ENCODE measurements at places on chromosomes 1 and 21.

GRCh38 chr1:86530211-86530845 lies 16.6 kb upstream of the CLCA4 start:
- no peak for DNase-seq

DNA sequence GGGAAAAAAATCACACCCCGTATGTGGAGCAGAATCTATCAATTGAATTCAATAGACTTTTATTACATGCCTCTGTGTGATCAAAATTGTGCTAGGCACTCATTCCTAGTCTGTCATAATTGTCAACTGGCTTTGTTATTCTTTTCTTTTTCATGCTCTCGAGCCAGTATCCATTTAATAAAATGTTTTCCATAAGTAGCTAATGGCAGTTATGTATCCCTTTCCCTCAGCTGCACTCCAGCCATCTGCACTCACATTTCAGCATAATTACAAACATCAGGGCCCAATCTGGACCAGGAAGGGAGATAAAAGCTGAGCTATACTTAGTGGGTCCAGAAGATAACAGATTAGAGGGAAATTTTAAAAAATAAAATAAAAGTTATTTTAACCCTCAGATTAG lies 15.9 kb downstream of the RGS5 start:
- no peak for DNase-seq

DNA sequence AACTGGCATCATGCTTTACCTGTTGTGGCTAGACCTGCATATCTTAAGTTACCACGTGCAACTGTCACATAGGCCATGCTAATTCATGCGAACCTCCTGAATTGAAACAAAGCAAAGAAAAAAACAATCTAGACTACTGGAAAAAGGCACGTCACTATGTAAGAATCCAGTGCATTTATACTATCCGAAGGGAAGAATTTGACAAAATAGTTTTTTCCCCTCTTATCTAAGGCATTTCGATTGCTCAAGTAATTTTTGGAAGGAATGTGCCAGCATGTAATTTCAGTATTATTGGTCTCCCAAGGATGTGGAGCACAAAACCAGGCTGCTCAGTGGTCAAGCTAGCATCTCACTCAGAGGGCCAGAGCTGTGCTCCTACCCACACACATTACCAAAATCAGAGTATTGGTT lies 31.5 kb upstream of the C1orf198 start:
- DNase-seq = no peak

GRCh38 chr1:38029081-38029681 lies 16.6 kb downstream of the UTP11 start:
- no peak for DNase-seq

- no peak for DNase-seq
These were observed 2.1 kb downstream of the TTC22 start for GRCh38 chr1:54798769-54799641.

DNA sequence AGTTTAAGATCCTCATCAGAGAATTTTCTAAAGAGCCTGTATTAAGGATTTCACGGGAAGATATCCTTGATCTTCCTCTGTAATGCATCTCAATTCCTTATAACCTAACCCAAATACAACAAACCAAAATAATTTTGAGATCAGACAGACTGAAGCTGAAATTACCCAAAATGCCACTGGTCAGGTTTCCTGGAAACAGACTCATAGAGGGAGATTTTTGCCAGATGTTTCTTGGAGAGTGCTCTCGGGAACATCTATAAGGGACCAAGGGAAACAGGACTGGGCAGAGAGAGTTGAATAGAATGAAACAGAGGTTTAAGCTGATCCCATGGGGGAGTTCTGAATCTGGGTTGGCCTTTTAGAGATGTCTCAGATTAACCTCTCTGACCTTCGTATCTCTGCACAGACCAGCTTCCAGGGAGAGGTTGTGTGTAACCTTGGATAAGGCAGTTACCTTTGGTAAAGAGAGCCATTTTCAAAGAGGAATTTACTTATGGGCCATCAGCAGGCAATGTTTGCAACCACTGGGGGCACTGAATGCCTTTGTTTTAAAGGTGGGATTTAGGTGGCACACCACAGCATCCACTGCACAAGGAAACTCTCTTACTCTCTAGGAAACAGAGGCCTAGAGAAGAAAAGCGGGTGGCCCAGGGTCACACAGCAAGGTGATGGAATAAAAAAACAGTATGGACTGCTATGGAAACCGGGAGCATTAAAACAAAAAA lies 130.8 kb upstream of the SGIP1 start:
- no peak for DNase-seq

GRCh38 chr1:160117709-160118183 lies 2.2 kb downstream of the ATP1A2 start:
- no peak for DNase-seq

DNA sequence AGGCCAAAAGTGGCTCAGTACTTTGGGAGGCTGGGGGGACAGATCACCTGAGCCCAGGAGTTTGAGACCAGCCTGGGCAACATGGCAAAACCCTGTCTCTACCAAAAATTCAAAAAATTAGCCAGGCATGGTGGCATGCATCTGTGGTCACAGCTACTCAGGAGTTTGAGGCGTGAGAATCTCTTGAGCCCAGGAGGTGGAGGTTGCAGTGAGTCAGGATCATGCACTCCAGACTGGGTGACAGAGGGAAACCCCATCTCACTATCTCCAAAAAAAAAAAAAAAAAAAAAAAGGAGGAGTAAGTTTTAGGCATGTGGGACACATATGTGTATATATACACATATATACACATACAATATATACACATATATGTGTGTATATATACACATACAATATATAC lies 165.3 kb upstream of the DPYD start:
- DNase-seq = no peak

- no peak for DNase-seq
These were observed 6.4 kb upstream of the E2F2 start for GRCh38 chr1:23537296-23537973.

GRCh38 chr1:229856009-229856650 lies 210.9 kb upstream of the GALNT2 start:
- DNase-seq = peak; percentile 6

DNA sequence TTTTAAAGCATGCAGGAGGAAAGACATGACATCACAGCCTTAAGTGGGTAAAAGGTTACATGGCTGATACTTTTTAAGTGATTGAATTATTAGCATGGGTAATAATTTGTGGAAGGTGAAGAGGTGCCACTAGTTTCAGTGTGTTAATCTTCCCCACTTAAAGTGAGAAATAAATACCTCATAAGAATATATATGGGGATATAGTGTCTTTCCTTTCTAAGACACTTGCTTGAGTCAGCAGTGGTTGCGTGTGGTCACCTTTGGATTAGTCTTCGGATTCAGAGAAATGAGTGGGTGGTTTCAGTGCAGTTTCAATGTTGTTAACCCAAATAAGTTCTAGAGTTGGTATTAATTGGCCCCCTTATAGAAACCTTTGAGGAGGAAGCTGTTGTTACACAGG lies 94.1 kb downstream of the ADGRL2 start:
- DNase-seq = no peak

- no peak for DNase-seq
These were observed 43.0 kb downstream of the SLC19A1 start for GRCh38 chr21:45499201-45499750.

DNA sequence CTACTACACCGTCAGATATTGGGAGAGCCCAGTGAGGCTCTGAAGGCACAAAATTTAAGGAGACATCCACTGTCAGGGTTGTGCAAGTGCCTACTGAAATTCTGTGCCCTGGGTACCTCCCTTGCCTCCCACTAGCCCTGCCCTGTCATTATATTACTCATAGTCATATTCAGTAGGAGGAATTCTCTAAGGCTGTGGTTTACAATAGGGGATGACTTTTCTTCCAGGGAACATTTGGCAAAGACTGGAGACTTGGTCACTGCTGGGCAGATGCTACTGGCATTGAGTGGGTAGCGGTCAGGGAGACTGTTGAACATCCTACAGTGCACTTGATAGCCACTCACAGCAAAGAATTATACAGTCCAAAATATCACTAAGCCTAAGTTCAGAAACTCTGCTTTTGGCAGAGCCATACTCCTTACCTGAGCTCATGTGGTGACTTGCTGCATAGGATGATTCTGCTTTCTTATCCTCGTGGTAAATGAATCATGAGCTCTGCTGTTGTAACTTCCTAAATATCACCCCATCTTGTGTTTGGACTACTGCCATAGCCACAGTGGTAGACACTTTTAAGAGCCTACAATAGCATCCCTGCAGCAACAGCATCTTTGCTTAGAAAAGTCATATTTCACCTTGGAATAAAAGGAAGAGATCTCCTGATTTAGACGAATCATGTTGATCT lies 563.4 kb upstream of the PLXNA2 start:
- DNase-seq = no peak

- no peak for DNase-seq
These were observed 128.5 kb upstream of the ERRFI1 start for GRCh38 chr1:8154621-8155052.

GRCh38 chr1:86429835-86430234 lies 5.9 kb downstream of the CLCA2 start:
- no peak for DNase-seq

- no peak for DNase-seq
These were observed 487.5 kb upstream of the CHRM3 start for GRCh38 chr1:238898856-238899255.

DNA sequence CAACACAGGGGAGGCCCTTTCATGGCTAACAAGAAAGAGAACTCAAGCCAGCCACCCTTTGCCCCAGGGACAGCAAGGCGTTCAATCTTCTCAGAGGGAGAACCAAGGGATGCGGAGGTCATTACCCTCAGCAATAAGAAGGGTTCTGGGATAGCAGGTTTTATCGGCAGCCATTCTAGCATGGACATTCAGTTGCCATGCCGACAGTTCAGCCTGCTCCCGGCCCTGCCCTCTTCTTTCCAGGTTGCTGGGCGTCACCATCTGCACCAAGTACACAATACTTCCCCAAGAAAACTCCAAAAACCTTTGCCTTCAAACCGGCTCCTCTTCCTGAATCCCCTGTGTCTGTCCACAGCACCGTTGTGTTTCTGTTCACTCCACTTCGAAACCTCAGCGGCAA lies 47.1 kb downstream of the SYT2 start:
- no peak for DNase-seq

GRCh38 chr21:36200081-36200561 lies 43.5 kb downstream of the DOP1B start:
- no peak for DNase-seq

DNA sequence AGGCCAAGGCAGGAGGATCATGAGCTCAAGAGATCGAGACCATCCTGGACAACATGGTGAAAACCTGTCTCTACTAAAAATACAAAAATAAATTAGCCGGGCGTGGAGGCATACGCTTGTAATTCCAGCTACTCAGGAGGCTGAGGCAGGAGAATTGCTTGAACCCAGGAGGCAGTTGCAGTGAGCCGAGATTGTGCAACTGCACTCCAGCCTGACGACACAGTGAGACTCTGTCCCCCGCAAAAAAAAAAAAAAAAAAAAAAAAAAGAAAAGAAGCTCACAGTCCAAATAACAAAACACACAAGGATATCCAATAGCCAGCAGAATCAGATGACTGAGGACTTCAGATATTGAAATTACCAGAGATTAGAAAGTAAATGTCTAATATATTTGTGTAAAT lies 11.8 kb downstream of the AHCTF1 start:
- no peak for DNase-seq

- DNase-seq = no peak
These were observed 1143.6 kb upstream of the ADGRL2 start for GRCh38 chr1:80657044-80657643.

GRCh38 chr1:15618077-15618654 lies 908 bp downstream of the DDI2 start:
- DNase-seq = no peak

DNA sequence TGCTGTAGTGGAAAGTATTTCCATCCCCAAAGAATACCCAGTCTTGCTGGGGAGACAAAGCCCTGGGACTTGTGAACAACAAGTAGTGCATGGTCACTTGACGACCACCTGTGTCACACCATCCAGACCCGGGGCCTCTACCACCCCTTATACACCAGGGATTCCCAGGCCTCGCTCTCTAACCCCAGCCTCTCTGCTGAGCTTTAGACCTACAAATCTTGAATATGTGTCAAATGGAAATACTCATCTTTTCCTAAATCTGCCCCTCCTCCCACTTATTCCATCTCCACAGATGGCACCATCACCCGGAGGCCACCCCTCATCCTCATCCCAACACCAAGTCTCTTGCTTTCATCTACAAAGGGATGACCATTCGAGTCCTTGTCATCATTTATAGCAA lies 875 bp upstream of the RNASEL start:
- no peak for DNase-seq

- no peak for DNase-seq
These were observed 92.6 kb downstream of the ZNF281 start for GRCh38 chr1:200317236-200317635.

GRCh38 chr1:227156520-227156919 lies 161.8 kb downstream of the CDC42BPA start:
- DNase-seq = no peak

DNA sequence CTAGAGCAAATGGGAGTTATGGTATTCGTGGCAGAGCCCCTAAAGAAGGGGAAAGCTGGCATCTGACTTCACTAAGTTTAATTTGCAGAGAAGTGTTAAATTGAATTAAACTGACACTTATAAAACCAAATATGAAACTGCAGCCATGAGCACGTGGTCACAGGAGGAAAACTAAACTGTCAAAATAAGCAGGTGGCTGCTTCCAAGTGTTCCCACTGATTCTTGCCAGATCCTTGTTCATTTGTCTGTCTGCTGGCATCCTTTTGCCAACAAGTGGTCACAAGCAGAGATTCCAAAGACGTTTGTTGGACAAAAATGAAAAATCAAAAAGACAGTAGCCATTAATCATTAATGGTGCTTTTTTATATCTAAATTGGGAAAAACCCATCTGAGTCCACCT lies 6.5 kb upstream of the CELA2B start:
- DNase-seq = no peak

GRCh38 chr1:247378334-247379073 lies 37.5 kb upstream of the NLRP3 start:
- DNase-seq = no peak

- no peak for DNase-seq
These were observed 7.7 kb upstream of the HPCA start for GRCh38 chr1:32878637-32879041.

GRCh38 chr1:118988186-118989005 lies at the start of gene TBX15:
Gene TBX15 (minus strand): TSS chr1:118988343. CDS start chr1:118987795, 548 bp downstream.
- no peak for DNase-seq

GRCh38 chr1:220300442-220301121 lies 28.3 kb upstream of the RAB3GAP2 start:
- no peak for DNase-seq

DNA sequence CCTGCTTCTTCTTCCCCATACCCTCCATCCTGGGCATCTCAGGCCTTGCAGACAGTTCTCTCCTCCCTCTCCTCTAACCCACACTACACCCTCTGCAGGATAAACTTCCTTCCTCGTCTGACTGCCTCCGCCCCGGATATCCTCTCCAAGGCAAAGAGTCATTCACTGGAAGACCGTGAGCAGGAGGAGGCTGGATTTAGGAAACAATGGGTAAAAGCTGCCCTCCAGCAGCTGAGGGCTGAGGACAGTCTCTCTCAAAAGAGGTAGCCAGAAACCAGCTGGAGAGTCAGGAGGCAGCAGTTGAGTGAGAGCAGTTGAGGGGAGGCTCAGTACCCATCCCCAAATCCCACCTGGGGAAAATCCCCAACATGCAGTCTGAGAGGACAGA lies 1.4 kb downstream of the CSRP1 start:
- DNase-seq = no peak

GRCh38 chr1:180916012-180916770 lies 3.5 kb downstream of the KIAA1614 start:
- no peak for DNase-seq

- no peak for DNase-seq
These were observed 11.3 kb upstream of the PPIE start for GRCh38 chr1:39727221-39727931.
